ENCODE measurements at places on chromosomes 1 and 21.

DNA sequence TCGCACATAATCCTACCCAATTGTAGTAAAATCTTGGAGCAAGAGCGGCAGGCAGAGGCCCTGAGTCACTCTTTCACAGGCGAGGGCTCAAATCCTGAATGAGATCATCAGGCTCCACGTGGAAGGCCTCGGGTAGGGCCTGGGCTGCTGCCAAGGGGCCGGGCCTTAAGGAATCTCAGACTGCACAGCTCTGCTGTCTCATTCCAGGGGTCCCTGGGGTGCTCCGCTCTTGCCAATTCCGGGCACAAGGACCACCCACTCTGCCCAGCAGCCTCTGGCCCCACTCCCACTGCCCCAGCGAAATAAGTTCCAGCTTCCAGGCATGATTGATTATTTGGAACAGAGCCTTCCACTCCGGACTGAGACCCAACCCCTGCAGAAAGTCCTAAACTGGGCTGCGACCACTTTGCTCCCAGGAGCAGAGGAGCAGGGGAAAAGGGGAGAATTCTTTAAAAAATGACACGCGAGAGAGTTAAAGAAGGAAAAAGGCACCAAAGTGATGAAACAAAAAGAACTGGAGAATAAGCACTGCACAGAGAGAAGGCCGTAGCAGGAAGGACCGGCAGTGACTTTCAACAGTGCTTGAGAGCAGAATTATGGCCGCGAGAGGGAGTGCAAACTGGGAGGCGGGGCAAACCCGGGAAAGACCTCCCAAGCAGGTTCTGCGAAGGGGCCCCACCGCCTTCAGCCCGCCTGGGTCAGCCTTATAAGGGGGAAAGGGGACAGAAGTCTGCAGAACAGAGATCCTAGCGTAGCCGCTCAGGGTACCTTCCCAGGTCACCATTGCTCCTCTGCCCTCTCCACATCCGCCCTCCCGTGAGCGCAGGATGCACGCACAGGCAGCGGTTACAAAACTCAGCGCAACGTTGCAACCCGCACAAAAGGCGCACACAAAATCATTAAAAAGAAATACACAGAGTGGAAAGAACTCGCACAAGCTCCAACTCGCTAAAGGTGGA, 2.0 kb downstream of the ADAMTS1 start:
- peak; percentile 95 for DNase-seq

DNA sequence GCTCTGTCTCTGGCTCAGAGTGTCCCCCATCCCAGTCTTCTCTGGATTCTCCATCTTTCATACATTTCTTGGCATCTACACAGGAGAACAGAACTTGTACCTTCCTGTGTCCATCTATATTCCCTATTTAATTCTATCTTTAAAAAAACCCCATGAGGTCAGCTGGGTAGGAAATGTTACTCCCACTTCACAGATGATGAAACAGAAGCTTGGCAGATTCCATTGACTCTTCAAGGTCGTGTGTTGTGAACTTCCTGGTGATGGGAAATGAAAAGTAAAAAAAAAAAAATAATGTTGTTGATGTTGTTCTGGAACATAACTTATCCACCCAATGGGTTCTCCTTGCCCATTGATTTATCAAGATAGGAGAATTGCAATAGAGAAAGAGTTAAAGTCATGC, 8.9 kb downstream of the CHI3L2 start:
- DNase-seq, result no peak

DNA sequence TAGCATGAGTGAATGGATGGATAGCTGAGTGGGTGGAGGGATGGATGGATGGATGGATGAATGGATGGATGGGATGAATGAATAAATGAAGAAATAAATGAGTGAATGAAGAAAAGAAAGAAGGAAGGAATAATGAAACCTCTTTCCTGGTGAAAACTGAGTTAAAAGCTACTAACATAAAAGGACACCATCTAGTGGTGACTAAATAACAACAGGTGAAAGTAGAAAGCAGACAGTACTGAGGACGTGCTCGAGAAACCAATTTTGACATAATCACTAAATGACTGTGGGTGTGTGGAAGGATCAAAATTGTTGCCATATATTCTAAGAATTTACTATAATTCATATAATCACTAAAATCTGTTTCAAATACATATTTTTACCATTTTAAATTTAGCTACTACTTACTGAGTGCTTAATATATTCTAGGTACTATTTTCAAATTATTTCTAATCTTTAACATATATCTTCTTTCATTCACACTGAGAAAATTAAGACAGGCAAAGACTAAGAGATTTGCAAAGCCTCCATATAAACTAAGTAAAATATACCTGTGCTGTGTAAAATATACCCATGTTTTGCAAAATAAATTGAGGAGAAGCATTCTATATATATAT, 522.9 kb downstream of the LRRIQ3 start:
- peak; percentile 2 for DNase-seq

- DNase-seq, result no peak
These were observed 31.0 kb upstream of the PLEKHO1 start for GRCh38 chr1:150118716-150119115.

GRCh38 chr21:43333298-43334062, 93.5 kb downstream of the SIK1 start:
- DNase-seq, result peak; percentile 41

DNA sequence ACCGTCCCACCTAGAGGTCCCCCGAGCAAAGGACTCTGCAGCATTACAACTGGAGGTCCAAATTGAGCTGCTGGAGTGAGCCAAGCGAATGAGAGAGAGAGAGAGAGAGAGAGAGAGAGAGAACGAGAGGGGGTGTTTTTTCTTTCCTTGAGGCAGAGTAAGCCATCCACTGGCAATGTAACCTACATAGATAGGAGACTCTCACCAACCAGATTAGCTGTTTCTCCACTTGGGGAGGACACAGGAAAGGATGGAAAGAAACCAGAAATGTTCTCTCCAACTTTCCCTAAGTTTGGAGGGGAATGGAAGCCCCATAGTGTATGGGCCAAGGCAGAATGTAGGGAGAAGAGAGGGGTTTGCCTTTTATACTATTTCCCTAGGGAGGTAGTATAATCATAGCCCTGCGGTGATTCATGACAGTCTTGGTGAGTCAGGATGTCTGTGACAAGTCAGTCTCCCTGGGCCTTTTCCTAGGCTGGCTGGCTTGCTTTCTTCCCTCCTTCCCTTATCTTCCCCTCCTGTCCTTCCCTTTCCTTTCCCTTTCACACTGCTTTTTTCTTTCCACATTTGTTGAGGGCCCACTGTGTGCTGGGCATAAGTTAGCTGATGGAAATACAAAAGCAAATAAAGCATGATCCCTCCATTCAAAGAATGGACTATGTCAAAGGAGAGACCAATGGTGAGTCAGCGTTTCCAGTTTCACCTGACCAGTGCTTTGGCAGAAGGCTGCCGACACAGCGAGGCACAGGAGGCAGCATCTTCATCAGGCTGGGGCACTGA, 7.1 kb downstream of the FNDC7 start:
- peak; percentile 84 for DNase-seq

- DNase-seq, result no peak
These were observed 8.7 kb downstream of the MRPS21 start for GRCh38 chr1:150302338-150302737.

DNA sequence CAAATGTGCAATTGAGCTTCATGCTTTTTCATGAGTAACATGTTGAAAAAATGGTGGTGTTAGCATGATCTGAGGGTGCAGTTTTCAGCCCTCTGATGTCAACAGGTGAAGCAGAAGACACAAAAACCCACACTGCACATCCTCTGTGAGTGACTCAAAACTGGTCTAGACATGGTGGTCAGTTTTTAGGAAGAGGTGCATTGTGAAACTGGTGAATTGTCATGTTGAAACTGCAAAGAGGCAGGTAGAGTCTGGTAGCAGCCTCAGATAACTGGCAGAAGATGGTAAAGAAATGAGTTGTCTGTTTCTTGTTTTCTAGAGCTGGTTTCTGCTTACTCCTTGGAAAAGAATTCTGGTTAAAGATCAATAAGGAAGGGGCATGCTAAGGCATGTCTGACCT, 97.3 kb upstream of the HMCN1 start:
- DNase-seq, result no peak
